ENCODE measurements at places on chromosomes 13 and 19.

- DNase-seq: no peak
Observed at GRCh38 chr13:92379371-92379770, 847.2 kb upstream of the GPC6 start.

DNA sequence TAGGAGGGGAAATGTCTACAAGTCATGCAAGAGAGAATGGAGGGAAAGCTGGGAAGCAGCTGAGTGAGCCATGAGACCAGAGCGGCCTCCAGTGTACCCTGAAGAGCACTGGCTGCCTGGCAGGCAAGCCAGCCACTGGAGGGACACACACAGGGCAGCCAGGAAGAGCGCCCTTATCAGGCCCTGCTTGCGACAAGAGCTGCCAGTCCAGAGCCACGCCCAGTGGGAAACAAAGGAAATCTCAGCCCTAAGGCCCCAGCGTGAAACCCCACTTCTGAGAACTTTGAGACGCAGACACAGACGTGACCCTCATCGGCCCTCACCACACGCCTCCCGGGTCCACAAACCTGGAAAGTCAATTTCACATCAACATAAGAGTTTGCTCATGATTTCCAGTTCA, 105.0 kb downstream of the STK24 start:
- DNase-seq: no peak

GRCh38 chr13:98403076-98403475, 173.8 kb downstream of the STK24 start:
- no peak for DNase-seq

DNA sequence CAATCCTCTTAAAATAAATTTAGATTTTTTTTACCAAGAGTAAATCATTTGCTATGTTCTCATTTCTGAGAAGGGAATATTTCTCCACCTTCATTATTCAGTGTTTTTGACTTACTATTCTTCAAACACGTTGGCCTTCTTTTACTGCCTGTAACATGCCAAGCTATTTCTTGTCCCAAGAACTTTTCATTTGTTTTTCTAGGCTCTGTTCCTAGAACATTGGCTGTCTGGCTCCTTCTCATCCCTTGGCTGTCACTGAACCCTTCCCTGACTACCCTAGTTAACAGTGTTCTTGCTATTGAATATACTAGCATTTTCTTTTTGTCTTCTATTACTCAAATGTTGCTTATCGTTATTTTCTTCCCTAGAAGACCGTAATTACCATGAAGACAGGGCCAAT, 248.1 kb downstream of the ITGBL1 start:
- DNase-seq: no peak

- no peak for DNase-seq
Observed at GRCh38 chr19:38506723-38507550, 73.4 kb downstream of the RYR1 start.

GRCh38 chr13:114121496-114122126, 10.8 kb downstream of the RASA3 start:
- no peak for DNase-seq

GRCh38 chr13:48838193-48838973, 137.3 kb upstream of the FNDC3A start:
- no peak for DNase-seq

GRCh38 chr19:2577722-2578335, 101.9 kb downstream of the GADD45B start:
- no peak for DNase-seq

DNA sequence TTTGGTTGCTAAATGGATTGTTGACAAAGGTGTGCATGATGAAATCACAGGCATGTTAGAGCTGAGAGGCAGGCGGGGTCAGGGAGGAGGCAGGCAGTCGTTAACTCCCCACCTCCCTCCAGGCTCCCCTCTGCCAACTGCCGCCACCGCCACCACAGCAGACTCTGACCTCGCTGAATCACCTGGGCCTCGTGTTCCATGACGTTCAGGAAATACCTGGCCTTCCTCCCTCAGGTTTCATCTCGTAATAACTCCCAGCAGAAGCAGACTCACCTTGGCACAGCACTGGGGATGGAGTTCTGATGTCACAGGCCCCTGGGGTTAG, 198.5 kb downstream of the KATNAL1 start:
- DNase-seq: peak; percentile 25

DNA sequence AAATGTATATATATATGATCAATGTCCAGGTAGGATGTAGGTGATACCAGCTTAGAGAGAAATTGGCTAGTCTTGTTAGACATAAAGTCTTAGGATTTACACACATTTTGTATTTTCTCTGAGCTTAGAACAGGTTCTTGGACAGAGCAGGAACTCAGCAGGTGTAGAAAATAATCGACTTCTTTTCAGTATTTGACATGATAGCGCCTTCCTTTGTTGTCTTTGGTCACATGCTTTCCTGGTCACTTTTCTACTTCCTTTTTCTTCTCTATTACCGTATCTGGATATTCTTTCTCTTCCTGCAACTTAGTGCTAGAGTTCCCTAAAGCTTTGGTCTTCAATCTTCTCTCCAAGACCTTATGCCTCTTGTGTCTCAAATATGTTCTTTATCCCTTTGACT, 107.4 kb downstream of the LRCH1 start:
- no peak for DNase-seq

DNA sequence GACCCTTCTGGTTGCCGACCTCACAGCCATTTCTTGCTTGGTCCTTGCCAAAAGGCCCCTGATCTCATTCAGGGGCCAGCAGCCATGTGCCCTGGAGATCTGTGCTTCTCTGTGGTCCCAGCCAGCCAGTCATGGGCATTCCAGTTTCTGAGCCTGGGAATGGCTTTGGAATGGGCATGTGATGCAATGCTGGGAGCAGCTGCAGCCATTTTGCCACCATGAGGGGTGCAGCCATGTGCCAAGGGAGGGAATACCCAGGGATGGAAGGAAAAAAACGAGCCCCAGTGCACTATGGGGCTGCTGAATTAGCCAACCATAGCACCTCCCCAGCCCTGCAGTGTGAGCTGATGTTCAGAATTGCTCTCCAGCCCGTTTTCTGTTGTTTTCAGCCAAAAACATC, 26.3 kb downstream of the F2RL3 start:
- DNase-seq: no peak

GRCh38 chr13:99083981-99084380, 106.1 kb upstream of the DOCK9 start:
- no peak for DNase-seq

GRCh38 chr13:23817830-23818229, 71.4 kb downstream of the MIPEP start:
- no peak for DNase-seq

GRCh38 chr13:87923753-87924152, 252.6 kb downstream of the SLITRK5 start:
- DNase-seq: peak; percentile 8

DNA sequence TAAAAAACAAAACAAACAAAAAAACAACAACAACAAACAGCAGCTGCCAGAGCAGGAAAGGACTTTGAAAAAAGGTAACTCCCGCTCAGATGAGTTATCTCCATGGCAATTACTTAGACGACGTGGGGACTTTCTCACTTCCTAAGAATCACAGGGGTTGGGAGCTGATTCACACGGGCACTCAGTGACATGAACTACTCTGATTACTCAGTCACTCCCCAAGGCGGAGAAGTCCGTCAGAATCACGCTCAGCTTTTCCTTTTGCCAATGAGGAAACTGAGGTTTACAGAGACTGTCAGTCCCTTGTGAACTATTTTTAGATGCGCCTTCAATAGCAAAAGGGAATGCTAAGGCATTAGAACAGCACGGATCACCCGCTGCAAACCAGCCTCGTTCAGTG, 32.3 kb upstream of the MATK start:
- no peak for DNase-seq

GRCh38 chr13:110880627-110881026, 34.2 kb downstream of the ANKRD10 start:
- no peak for DNase-seq

DNA sequence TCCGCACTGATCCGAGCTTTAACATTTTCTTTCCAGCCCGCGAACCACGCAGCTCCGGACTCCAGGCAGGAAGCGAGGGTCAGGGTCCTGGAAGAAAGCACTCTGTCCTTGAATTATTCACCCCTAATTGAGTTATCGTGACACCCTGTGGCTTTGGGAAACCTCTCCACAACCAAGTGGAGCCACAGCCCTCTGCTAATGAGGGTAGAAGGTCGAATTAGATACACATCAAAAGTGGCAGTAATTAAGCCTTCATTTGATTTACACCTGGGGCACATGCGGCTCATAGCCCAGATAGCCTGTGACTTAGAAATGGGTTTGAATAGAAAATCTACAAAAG, 15.9 kb upstream of the RNF17 start:
- no peak for DNase-seq

- DNase-seq: peak; percentile 56
Observed at GRCh38 chr13:96020155-96020575, 33.0 kb downstream of the UGGT2 start.

GRCh38 chr19:16594681-16595091, 22.5 kb upstream of the SLC35E1 start:
- no peak for DNase-seq

DNA sequence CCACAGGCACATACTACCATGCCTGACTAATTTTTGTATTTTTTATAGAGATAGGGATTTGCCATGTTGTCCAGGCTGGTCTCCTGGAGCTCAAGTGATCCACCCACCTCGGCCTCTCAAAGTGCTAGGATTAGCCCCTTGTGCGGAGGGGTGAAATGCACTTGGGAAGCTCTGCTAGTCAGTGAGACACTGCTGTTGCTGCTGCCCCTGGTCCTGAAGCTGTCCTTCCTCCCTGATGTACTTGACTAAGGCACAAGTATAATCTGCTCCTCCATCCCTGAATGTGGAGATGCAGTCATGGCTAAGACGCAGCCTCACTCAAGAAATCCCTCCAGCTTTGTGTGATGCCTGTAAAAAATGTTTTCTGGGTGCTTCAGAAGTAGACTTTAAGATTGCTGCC, 124.5 kb downstream of the KCTD15 start:
- DNase-seq: no peak

DNA sequence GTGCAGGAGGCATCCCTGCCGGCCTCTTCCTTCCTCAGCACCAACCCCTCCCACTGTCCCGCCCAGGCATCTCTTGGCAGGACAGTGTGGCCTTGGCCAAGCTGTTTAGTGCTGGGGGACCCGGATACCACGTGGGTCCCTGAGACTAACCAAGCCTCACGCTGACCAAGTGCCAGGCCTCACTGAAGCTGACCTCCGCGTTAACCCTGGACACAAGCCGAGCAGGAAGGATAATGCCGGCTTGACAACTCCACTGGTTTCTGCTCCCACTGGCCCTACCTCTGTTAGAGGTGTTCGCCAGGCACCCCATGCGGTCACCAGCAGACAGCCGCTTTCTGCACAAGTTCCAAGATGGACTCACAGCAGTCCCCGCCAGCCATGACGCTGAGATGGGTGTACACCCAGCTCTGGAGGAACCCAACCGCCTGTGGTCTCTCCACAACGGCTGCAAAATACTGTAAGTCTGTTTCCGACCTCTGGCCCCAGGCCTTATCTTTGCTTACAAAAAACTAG, 12.4 kb downstream of the GRTP1 start:
- DNase-seq: no peak

- DNase-seq: no peak
Observed at GRCh38 chr13:35768551-35768950, 292.1 kb upstream of the MAB21L1 start.

- no peak for DNase-seq
Observed at GRCh38 chr13:39254601-39255000, 216.3 kb downstream of the NHLRC3 start.

DNA sequence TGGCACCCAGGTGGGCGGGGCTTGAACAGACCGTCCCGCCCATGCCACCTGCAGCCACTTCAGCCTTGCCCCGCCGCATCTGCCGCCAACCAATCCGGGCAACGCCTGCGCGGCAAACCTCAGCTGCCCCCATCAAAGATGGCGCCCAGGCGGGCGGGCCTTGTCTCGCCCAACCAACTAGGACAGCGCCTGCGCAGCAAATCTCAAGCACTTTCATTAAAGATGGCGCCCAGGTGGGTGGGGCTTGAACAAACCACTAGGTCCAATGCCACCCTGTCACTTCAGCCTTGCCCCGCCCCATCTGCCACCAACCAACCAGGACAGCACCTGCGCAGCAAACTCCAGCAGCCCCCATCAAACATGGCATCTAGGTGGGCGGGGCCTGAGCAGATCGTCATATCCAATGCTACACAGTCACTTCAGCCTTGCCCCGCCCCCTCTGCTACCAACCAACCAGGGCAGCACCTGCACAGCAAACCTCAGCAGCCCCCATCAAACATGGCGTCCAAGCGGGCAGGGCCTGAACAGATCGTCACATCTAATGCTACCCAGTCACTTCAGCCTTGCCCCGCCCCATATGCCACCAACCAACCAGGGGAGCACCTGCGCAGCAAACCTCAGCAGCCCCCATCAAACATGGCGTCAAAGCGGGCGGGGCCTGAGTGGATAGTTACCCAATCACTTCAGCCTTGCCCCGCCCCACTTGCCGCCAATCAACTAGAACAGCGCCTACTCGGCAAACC, 1.4 kb downstream of the PEG3 start:
- DNase-seq: no peak

DNA sequence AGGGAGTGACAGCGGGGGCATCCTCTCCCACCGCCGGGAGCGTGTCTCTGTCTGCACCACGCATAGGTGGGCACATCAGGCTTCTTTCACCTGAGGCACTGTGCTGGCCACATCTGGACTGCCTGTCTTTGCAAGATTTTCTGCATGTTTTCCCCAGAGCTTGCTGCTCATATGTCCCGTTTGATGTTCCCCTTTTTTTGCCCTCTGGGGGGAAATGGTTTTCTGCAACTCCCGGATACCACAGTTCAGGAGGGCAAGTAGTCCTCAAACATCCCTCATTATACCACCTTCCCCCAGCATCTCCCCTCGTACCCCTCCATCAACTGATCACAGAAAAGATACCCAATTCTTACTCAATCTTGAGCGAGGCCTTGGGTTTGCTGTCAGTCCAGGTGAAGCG, 168.0 kb downstream of the PAN3 start:
- DNase-seq: no peak

DNA sequence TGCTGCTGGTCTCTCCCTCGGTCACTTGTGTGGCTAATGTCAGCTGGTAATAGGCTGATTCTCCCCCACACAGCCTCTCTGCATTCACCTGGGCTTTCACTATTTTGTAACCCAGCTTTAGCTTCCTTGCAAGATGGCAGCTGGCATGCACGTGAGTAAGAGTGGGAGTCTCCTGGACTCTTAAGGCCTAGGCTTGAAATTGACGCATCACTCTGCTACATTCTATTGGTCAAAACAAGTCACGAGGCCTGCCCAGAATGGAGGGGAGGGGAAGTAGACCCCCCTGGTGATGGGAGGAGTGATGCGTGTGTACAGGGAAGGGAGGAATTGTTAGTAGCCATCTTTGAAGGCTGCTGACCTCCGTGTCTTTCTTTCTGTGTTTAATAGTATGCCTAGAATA, 24.9 kb upstream of the PNMA8B start:
- DNase-seq: no peak

Data from NCI-H187 treated with DMSO at 0.1 percent for 48 hours (cell line).